HuH-7.5 (cell line): ENCODE measurements at places on chromosomes 1 and 21.

DNA sequence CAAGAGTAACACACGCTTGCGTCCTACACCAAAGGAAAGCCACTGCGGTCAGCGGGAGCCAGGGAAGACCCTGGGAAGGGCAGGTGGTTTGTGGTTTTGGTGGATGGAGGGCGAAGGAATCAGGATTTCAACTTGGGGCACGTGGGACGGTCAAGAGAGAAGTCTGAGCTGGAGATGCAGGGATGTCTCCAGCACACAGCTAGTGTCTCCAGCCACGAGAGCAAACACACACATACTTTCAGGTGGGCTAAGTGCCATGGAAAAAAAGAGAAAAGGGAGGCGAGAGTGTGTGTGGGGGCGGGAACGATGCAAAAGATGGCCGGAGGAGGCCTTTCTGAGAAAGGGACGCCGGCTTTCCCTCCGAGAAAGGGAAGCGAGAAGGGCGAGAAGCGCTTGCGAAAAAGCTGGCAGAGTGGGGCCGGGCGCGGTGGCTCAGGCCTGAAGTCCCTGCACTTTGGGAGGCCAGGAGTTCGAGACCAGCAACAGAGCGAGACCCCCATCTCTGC, 1.4 kb upstream of the SRRM1 start:
- no peak for DNase-seq

DNA sequence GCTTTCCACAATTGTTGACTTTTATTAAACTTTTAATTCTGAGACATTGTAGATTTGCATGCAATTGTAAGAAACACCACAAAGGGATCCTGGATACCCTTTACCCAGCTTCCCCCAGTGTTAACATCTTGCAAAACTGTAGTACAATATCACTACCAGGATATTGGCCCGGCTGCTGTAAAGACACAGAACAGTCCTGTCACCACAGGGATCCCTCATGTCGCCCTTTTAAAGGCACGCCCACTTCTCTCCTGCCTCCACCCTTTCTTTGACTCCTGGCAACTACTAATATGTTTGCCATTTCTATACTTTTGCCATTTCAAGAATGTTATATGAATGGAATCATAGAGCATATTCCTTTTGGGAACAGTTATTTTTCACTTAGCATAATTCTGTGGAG, 37.0 kb downstream of the NAV1 start:
- DNase-seq = no peak

DNA sequence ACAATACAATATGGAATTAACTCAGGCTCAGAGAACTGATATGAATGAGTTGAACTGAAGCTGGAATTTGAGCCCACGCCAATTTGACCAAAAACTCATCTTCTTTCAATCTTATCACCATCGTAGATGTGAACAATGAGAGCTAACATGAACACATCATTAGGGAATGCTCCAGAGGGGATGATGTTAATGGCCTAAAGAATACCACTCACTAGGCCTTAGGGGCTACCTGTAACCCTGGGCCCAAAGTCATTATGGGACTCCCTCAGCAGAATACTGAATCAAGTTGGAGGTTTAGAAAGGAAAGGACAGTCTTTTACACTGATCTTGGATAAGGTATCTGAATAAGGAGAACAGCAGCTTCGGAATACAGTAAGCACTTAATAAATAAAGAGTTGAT, 73.6 kb downstream of the C1orf94 start:
- DNase-seq = no peak

- no peak for DNase-seq
These were observed 42.6 kb upstream of the RALGPS2 start for GRCh38 chr1:178682429-178682828.

DNA sequence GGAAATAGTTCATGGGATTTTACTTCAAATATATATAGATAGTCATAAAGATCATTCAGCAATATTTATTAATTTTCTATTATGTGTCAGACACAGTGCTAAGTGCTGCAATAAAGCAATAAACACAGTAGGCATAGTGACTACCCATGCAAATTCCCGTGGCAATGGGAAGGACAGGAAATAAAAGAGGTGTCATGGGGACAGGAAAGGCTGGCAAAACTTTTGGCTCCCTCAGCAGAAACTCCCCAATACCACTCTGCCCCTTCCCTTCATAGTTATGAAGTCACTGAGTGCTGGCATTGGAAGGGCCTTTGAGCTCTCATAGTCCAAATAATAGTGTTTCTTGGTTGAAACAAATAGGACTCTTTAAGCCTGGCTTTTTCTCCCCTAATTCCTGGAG, 104.4 kb upstream of the DPT start:
- no peak for DNase-seq

GRCh38 chr1:62283986-62284385, 35.2 kb downstream of the KANK4 start:
- no peak for DNase-seq

- no peak for DNase-seq
These were observed 97.9 kb upstream of the KIF26B start for GRCh38 chr1:245056913-245057312.

- no peak for DNase-seq
These were observed 38.8 kb downstream of the WDR4 start for GRCh38 chr21:42840411-42841155.

DNA sequence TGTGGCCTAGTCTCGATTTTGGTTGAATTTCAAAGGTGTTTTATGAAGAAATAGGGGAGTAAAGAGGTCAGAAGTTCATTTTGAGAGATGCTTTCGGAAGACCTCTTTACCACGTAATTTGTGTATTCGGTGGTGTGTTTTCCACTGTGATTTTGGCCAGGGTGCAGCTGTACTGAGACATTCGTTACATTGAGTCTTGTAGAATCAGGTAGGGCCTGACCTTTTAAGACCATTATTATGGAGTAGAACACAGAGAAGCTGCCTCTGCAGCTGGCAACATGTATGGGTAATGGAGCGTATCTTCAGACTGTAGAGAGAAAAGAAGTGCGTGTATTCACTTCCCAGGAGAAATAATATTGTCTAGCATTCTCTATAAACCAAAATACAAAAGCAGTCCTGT, 326.5 kb downstream of the PDE4B start:
- no peak for DNase-seq

DNA sequence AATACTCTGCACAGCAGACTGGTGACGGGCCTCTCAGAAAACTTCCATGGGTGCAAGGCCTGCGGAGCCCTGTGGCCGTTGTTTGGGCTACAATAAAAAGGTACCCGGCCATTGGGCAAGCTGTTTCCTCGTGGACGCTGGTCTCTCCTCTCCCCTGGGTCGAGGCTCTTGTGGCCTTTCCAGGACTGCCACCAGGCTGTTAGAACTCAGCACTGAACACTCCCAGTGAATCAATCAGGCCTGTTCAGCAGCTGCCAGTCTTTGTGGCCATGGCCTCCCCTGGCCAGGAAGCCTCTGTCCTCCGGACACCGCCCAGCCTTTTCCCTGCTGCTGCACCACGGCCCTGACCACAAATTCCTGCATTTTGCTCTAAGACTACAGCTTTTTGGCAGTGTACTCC, 33.0 kb upstream of the ACTRT2 start:
- no peak for DNase-seq

DNA sequence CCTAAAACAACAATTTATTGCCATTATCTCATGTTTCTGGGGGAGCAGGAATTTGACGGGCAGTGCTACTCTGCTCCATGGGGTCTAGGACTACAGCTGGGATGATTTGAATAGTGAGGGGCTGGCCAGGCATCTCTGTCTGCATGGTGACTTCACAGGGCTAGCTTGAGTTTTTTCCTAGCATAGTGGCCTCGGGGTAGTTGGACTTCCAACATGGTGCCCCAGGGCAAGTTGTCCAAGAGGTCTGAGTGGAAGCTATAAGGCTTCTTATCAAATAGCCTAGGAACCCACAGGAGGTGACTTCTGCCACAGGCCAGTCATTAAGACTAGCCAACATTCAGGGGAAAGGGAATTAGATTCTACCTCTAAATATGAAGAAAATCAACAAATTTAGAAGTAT, 92.0 kb upstream of the WLS start:
- no peak for DNase-seq

DNA sequence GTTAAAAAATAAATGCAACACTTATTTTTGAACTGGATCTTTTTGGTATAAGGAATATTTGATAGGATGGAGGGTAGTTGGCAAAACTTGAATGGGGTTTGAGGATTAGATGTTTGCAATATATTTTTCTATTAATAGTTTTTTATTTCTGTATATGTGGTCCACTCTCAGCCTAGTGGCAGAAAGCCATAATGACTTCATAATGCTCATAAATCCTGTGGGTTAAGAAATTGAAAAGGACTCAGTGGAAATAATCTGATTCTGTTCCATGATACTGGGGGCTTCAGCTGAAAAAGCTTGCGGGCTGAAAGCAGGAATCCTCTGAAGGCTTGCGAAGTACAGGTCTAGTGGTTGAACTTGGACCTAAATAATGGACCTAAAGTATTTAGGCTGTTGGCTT, 1028.6 kb upstream of the PRMT6 start:
- DNase-seq = no peak
